ENCODE measurements at places on chromosomes 16 and 17.

- no peak for DNase-seq
Observed at GRCh38 chr17:34771891-34772290, 189.4 kb downstream of the CCT6B start.

DNA sequence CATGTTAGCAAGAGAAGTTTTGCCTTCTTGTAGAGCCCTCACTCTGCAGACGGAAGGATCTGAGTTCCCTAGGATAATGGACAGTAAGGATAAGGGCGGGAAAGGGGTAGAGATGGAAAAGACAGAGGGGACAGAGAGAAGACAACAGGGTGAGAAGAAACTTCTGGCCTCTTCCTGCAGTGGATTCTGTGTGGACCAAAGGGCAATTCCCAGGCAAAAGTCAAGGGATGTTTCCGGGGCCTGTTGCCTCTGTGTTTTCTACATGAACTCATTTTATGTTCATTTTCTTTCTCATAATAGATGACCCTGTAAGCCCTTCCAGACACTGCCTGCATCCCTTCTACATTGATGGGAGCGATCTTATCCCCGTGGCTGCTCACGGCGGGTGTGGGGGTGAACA is 647 bp upstream of the TMEM238L start:
- DNase-seq = no peak

GRCh38 chr17:4327606-4328005 is 38.9 kb downstream of the UBE2G1 start:
- DNase-seq = no peak

GRCh38 chr17:39014795-39015545 is 47.8 kb upstream of the FBXO47 start:
- DNase-seq = peak; percentile 74

GRCh38 chr16:73058616-73059409 is 10.9 kb upstream of the ZFHX3 start:
- DNase-seq = no peak

DNA sequence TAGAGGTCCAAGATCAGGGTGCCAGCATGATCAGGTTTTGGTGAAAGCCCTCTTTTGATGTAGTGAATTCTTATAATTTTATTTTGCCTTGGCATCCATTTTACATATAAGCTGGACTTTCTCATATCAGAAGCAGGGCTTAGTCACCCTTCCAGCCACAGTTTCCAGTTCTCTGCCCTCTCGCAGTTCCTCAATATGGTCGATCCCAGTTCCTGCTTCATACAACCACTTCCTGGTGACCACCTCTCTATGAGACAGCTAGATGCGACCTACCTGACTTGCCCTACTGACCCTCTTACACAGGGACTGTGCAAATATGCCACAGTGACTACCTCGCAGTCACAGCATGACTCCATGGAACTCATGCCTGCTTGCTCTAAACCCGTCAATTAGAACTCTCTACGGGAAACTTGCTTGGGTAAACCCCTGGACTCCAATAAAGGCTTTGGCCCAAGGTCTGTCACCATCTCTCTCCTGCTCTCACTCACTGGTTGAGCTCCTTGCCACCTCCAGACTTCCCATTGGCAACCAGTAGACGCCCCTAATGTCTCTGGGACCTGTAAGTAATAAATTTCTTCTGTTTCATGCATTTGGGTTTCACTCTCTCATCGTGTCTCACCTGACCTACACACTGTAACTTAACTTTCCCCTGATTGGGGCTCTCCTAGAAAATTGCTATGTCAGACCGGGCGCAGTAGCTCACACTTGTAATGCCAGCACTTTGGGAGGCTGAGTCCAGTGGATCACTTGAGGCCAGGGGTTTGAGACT is 21.4 kb downstream of the CD300LG start:
- DNase-seq = no peak

DNA sequence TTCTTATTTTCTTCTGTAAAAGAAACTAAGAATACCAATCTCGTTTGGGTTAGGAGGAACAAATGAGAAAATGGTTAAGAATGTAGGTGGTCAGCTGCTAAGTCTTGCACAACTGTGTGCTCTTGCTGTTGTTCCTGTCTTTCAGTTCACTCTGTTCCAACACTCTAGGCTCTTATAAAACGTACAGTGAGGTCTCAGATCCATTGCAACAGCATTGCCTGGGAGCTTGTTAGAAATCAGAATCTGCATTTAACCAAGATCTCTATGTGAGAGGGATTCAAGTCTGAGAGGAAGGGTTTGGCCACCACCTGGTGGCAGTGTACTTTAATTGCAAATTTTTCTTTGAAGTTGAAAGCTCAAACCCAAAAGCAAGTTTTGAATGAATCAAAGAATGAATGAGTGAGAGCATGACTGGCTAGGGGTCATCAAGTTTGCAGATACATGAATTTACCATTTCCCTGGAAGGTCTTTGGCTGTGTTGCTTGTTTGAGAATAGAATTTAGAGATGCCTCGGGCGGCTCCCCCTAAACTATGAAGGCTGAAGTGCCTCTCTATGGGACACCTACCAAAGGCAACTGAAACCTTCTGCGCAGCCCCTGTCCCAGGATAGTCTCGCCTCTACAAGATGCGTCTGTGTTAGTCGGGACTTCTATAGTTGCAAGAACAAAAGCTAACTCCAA is 2.5 kb downstream of the ALOX15B start:
- DNase-seq = peak; percentile 66

DNA sequence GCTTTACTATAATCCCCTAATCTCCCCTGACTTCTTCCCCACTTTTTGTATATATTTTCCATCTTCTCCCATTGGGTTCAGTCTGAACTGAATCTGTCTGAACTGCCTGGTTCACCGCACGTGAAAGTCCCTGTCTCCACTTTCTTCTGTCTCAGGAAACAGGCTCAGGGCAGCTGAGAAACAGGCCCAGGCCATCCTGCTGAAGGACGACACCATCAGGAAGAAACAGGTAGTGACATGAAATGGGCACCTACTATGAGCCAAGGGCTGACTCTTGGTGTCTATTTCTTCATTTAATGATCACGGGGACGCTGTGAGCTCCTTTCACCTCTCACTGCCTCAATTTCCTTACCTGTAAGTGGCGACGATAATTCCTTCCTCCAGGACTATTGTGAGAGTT is 90.5 kb upstream of the HSBP1 start:
- peak; percentile 6 for DNase-seq

GRCh38 chr16:85974428-85975375 is 75.7 kb downstream of the IRF8 start:
- DNase-seq = no peak

DNA sequence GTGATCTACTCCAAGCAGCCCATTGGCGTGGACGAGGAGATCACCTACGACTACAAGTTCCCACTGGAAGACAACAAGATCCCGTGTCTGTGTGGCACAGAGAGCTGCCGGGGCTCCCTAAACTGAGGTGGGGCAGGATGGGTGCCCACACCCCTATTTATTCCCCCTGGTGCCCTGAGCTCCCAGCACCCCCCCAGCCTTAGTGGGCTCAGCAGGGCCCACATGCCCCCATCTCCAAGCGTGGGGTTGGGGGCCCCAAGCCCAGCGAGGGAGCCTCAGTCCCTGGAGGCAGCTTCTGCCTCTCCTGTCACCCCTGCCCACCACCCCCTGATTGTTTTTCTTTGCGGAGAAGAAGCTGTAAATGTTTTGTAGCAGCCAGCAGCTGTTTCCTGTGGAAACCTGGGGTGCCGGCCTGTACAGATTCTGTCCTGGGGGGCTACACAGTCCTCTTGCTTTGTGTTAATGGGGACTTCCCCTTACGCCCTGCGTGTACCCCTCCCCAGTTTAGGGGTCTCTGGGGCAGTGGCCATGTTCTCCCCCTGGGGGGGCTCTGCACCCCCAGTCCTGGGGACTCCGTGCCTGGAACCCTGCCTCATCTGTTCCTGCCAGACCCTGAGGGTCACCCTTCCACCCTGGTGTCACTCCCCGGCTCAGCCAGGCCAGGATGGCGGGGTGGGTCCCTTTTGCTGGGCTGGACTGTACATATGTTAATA is 953 bp upstream of the HSD3B7 start:
- no peak for DNase-seq
